Cerebellar nuclear complex (tissue), 1 donor: ENCODE measurements at places on chromosomes 16 and 17.

DNA sequence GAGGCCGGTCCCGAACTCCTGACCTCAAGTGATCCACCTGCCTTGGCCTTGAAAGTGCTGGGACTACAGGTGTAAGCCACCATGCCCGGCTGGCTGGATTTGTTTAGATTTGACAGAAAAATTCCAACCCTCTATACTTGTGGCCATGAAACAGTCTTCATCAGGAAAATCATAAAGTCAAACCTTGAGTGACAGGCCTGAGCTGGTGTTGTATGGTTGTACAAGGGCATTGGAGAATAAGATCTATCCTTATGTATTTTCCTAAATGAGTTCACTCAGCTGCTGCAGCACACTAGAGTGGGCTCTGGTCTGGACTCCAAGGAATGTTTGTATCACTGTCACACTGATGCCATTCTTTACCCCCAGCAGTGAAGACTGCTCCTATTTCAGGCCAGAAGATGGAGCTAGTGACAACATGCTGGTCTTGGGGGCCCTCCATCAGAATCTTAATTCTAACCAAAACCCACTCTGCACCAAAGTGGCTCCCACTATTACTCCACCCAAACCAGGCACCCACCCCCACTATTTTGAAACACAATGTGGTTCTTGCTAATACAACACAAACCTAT, 27.4 kb downstream of the SNX11 start:
- no peak for DNase-seq

DNA sequence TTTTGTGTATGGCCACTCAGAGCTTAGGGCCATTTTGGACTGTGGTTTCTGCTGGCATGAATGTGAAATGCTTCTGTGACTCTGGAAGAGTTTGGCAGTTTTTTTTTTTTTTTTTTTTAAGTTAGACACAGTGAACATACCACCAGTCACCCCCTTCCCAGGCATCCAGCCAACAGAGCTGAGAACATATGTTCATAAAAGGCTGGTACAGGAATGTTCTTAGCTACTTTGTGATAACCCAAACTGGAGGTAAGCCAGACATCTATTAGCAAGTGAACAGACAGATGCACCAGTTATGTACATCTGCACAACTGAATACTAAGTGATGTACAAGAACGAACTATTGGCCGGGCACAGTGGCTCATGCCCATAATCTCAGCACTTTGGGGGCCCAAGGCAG, 92.7 kb downstream of the ABCC1 start:
- no peak for DNase-seq

DNA sequence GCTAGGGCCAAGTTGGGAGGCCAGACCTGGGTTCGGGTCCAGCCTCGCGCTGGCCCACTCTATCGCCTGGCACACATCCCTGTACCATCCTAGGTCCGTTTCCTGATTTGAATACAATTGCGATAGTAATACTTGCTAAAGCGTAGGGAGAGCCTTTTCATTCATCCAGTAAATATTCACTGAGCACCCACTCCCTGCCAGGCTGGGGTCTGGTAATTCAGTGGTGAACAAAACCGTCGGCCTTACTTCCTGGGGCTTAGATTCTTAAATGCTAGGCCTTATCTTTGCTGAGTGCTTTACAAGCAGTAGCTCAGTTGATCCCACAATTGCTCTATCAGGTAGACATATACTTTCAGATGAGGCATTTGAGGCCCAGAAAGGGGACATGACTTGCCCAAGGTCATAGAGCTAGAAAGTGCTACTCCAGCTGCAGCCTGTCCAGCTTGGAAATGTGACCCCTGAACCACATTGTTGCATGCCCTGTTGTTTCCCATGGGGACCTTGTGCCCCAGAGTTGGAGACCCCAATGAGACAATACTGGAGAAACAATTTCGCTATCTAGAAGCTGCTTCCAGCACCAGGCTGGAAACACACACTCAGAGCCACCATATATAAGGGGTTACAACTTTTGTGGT, 691 bp downstream of the USB1 start:
- no peak for DNase-seq

- DNase-seq, result no peak
Measured at GRCh38 chr16:26795184-26795583, 271.5 kb upstream of the C16orf82 start.

DNA sequence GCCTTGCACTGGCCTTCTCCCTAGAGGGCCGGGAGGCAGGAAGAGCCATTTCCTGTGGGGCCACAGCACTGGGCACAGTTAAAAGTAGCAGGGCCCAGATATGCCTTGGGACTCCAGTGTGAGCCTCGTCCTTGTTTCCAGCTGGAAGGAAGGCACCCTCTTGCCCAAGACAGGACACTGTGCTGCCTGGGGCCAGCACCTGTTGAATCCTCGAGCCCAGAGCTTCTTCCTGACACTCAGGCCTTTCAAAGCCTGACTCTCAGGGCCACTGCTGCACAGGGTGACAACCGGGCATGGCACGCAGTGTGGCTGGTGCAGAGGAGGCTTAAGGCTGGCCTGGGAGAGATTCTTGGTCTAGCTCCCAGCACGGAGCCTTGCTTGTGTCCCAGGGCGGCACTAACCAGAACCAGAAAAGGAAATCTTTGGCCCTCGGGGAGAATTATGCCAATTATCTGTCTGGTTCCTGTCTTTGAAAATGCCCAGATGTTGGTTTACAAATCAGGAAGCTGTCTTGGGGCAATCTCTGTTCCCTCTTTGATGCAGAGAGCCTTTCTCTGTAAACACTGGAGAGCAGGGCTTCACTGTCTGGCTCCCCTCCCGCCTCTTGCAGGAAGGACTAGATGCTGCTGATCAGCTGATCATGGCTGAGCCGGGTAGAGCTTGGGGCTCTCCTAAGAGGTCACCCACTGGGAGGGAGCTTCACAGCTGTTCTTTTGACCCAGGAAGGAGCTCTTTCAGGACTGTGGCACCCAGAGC, 11.1 kb downstream of the LDHD start:
- DNase-seq, result no peak

- DNase-seq, result no peak
Measured at GRCh38 chr16:53549970-53550690, 47.1 kb upstream of the AKTIP start.

GRCh38 chr17:80510132-80510531, 33.7 kb upstream of the NPTX1 start:
- DNase-seq, result no peak
